ENCODE measurements at places on chromosomes 5 and 9. TPM values are rescaled to one million over a fixed set of nuclear protein-coding genes. Genes with fewer than 3 reads are reported as not detected.
A peak's percentile ranks its signal among the peaks of the same experiment; 100 is the strongest.

Gene TPM2
- 1,614 TPM for total RNA-seq

DNA sequence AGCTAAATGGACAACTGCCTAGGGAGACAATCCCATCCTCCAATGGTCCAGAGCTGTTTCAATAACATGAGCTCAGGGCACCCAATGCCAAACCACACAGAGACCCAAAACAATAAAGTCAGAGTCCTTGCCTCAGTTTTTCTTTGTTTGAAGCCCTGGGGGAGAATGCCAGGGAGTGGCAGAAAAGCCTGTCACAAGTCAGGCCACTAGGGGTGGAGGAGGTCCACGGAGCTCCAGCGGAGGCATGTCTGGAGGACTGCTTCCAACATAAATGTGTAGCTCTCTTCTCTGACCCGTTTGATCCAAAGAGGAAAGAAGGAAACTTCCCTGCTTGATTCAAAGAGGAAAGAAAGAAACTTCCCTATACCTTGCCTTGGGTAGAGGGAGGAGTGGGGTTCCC is 175.3 kb downstream of the HSPA4 start:
- DNase-seq: no peak

DNA sequence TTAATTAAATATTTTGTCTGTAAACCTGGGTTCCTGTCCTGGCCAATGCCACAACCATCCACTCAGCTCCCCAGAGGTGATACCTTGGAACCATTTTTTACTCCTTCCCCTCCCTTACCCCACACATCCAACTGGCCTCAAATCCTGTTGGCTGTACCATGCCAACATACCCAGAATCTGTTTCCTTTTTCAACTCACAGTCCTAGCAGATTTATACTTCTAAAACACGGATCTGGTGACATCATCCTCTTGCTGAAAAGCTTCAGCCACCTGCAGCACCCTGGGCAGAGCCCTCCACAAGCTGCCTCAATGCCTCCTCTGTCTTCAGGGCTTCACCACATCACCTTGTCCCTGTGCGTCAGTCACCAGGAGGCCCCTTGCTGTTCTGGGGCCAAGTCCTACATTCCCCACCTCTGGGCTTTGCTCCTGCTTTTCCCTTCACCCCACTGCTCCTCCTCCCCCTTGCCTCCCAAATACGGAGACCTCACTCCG is 14.9 kb downstream of the SEMA6A start:
- no peak for DNase-seq

GRCh38 chr5:157088342-157088990 is 20.4 kb downstream of the HAVCR2 start:
- DNase-seq: no peak

DNA sequence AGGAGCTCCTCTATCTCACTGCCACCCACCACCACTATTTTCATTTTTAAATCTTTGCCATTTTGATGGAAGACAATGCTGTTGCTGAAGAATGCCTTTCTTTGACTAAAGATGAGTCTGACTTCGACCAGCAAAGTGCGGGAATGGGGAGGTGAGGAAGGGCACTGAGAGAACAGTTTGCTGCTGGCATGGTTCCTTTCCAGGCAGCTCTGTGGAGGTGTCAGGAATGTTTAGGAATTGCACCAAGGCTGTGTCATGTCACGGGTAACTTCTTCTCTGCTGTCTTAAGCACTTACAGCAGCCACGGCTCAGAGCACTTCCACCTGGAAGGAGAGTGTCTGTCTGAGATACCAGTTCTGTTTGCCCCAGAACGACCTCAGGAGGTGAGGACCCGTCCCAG is 41.4 kb upstream of the SHB start:
- no peak for DNase-seq

Gene SLC12A7
- total RNA-seq: 26.6 TPM

DNA sequence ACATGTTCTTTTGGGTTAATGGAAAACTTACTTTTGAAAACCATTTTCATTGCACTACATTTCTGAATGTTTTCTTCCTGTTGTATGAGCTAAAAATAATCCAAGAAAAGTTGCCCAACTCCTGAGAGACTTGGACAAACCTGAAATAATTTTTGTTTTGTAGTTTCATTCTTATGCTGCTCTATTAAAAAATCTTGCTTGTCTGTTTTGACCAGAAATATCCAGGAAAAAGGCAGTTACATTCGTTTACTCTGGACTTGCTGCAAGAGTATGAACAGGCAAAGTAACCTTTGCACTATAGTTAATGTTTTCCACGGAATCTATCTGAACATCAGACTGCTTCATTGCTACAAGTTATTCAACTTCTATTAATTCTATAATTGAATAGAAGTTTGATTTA is 200.1 kb upstream of the DAB2 start:
- DNase-seq: no peak

DNA sequence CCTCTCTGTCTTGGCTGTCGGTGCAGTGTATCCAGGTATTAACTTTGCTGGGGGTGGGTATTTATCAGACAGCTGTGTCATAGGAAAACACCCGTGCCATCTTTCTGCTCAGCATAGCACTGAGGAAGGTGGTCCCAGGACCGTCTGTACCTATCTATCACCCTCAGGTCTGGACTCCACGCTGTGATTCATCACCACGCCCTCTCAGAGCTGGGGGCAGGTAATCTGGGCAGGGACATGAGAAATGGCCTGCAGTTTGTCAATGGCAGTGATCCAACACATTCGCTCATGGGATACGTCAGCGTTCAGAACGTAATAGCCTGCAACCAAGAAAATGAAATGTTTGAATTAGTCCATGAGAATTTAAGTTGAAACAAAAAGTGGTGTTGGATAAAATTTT is 151.6 kb upstream of the MAP1B start:
- DNase-seq: no peak

DNA sequence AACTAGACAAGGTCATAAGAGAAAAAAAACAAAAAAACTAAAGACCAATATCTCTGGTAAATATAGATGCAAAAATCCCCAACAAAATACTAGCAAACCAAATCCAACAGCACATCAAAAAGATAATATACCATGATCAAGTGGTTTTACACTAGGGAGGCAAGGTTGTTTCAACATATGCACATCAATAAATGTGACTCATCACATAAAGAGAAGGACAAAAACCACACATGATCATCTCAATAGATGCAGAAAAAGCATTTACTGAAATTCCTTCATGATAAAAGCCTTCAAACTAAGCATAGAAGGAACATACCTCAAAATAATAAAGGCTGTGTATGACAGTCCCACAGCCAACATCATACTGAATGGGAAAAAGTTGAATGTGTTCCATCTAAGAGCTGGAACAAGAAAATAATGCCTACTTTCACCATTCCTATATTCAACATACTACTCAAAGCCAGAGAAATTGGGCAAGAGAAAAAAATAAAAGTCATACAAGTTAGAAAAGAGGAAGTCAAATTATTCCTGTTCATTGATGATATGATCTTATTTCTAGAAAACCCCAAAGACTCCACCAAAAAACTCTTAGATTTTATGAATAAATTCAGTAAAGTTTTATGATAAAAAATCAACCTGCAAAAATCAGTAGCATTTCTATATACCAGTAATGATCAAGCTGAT is 72.2 kb upstream of the FAM169A start:
- DNase-seq: no peak

GRCh38 chr9:110213413-110214044 is 5.6 kb upstream of the C9orf152 start:
- no peak for DNase-seq

GRCh38 chr5:59587489-59588337 is 305.8 kb downstream of the PDE4D start:
- DNase-seq: peak; percentile 82

Gene DDX4
- not detected for total RNA-seq

DNA sequence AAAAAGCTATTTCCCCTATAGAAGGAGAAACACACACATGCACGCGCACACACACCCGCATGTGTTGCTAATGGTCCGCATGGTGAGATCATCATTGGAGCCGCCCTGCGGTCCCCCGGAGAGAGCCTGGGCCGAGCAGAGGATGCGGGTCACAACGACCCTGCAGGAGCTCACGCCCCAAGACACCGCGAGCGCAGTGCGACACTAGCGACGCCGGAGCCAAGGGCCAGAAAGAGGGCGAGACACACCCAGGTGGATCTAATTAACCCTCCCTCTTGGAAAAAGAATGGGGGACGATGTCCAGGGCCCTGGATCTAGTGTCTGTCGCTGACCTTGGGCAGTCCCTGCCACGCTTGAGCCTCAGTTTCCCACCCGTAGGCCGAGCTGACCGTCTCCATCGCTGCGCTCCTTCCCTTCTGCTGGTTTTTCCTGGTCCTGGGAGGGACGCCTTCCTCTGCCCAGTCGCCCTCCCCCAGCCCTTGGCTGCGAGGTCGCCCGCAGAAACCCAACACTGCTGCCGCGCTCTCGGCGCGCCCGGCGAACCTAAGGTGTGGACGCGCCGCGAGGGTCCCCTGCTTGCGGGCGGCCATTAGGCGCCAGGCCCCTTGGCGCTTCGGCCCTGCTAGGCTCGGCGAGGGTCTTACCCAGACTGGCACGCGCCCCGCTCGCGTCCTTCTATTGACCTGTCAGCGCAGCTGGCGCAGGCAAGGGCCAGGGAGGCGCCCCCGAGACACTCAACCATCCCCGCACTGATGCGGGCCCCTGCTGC is 47.5 kb upstream of the RNF20 start:
- peak; percentile 78 for DNase-seq

DNA sequence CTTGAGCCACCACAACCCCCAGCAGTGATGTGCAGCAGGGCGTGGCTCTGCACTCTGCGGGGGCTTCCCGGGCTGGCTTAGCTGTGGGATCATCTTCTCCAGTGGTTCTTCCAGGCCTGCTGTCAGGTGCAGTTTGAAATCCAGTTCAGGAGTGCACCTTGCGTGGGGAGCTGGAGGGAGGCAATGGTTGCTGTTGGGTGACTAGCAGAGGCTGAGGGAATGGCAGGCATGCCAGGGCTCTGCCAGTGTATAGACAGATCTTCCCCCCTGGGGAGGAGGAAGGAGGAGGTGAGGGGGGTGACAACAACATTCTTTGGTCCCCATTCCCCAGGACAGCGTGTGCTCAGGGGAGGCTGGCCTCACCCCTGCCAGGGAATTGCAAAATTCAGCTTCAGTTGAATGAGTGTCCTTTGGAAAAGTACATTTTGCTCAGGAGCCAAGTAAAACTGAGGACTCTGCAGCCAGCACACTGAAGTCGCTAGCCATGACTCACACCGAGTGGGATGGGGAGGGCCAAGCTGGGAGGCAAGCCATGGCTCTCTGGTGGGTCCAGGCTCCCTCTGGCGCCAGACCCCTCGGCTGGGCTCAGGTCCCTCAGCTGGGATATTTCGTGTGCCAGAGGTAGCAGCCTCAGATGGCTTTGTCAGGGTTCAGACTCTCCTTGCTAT is 35.0 kb downstream of the ERGIC1 start:
- peak; percentile 94 for DNase-seq

All from aorta (tissue), 5 donors.